Activated CD8-positive, alpha-beta memory T cell treated with anti-CD3 and anti-CD28 coated beads for 24 hours (primary cell): ENCODE measurements at places on chromosomes 7 and 10.

DNA sequence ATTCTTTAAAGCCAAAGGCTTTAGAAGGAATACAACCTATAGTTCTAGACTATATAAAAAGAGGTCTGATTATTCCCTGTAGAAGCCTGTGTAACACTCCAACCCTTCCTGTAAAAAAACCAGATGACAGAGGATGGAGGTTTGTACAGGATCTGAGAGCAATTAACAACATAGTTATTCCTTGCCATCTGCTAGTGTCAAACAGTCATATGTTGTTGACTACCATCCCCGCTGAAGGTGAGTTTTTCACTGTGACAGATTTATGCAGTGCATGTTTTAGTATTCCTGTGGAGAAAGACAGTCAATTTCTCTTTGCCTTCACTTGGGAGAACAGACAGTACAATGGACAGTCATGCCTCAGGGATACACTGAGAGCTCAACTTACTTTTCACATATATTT is 19.0 kb upstream of the SLC26A4 start:
- DNase-seq: no peak

DNA sequence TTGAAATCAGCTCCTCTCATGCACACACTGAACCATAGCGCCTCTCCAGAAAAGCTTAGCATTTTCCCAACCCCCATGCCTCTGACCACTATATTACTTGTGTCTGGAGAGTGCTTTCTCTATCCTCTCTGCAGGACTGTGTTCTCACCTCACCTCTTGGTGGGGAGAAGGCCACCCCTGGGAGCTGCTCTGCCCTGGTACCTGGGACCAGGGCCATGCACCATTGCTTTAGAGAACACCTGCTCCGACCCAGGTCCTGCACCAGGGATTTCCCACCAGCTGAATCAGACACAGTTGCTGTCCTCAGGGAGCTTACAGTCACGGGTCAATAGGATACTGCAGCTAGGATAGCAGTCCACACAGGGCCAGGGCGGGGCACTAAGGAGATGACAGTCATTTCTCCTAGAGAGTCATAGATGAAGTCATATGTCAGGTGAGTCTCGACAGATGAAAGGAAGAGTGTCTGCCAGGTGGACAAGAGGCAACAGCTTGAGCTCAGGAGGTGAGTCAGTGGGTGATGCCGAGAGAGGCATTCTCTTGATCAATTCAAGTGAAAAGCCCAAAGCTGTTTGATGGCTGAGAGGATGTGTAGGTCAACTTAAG is 619 bp upstream of the LMTK2 start:
- DNase-seq: no peak

- DNase-seq: no peak
Observed at GRCh38 chr7:104894726-104895521, 119.1 kb upstream of the KMT2E start.

DNA sequence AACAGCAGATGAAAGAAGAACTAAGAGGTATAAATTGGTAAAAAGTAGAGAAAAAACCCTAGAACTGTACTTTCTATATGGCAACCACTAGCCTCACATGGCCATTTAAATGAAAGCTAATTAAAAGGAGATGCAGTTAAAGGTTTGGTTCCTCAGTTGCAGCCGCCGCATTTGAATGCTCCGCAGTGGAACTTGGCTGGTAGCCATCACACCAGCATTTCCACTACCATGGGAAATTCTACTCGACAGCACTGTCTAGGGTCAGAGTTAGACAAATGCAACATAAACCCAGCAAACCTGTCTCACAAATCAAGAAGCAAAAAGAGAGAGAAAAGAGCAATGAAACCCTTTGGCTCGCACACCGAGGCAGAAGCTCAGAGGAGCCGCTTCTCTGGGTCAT is 29.7 kb downstream of the VIPR2 start:
- no peak for DNase-seq

GRCh38 chr7:101185258-101185839 is 5.3 kb upstream of the NAT16 start:
- no peak for DNase-seq

- DNase-seq: no peak
Observed at GRCh38 chr7:2009541-2010001, 223.2 kb downstream of the MAD1L1 start.

DNA sequence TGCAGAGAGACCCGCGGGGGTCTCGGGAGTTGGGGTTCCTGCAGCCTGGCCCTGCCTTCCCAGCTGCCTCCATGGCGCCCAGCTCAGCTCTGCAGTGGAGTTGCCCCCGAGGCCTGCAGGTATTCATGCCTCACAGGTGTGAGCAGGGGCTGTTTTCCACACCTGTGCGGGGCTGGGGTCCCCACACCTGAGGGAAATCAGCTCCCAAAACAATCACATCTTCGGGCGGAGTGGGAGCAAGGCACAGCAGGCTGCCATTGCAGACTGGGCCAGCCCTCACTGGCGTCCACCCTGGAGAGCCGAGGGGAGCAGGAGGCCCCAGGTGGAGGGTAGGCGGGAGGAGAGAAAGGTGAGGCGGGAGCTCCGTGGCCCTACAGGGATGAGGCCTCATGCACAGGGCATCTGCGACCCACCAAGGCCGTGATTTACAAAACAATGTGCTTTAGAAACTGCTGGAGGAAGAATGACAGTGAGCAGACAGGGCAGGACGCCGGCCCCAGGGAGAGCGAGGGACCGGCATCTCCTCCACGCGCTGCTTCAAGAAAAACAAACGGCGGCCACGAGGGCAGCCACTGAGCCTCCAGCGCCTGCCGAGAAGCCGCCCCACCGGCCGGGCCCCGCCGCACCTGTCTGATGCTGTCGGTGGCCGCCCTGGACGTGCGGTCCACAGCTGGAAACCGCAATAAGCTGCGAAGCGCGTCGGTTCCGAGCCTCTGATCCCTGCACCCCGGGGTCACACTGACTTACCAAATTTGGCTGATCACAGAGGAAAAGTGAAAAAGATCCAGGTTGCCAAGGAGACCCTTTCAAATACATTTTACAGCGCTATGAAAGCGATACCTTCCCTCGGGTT is 53.0 kb upstream of the PDGFA start:
- DNase-seq: no peak

- DNase-seq: no peak
Observed at GRCh38 chr10:62326176-62326575, 48.0 kb upstream of the ZNF365 start.

DNA sequence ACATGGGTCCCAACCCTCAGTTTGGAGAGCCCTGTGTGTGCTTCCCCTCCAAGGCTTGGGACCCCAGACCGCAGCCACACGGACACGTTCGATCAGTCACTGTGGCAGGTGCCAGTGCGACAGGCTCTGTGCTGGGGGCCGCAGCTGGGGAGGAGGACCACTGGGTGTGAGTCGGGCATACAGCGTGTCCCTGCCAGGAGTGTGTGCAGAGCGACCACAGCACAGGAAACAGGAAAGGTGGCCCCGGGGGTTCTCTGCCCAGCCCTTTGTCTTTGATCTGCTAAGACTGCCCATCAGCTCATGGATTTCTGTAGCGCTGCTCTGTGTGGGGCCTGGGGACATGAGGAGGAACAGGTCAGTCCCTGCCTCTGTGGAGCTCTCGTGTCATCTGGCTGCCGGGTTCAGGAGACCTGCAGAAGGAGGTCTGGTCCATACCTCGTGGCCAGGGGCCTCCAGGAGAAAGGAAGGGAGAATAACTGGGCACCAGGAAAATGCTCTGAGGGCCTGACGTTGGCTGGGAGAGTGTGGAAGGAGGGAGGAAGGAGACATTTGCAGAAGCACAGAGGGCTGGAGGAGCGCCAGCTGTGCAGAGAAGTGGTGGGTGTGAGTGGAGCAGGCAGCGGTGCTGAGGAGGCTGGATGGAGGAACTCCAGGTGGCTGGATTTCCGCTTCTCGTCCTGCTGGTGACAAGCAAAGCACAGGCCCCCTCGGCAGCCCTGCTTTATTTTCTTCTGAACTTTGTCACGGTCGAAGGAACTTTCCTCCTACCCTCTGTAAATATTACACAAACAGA is 4.1 kb downstream of the NUDT1 start:
- no peak for DNase-seq

GRCh38 chr10:11429439-11430052 is 181.9 kb downstream of the USP6NL start:
- DNase-seq: no peak

DNA sequence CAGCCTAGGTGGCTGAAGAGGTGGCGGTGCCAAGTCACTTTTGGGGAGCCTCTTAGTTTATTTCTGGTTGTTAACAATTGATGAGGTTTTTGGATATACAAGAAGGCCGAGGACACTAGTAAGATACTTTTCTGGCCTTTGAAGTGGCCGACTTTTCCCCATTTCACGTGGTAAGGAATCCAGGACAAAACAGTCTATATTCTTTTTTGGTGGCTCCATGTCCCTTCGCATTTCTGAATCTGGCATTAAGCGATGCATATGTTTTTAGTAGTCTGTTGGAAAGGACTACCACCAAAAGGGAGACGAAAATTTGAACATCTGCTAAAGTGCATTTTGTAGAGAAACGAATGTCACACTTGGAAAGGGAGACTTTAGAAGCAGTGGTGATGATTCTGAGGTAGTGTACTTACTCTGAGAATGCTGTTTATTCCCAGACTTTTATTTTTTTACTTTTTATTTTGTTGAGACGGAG is 1.5 kb downstream of the MLLT10 start:
- DNase-seq: peak; percentile 55

- no peak for DNase-seq
Observed at GRCh38 chr10:21508706-21509331, 16.7 kb downstream of the SKIDA1 start.

- peak; percentile 85 for DNase-seq
Observed at GRCh38 chr10:47264797-47265281, 35.2 kb upstream of the GDF10 start.

DNA sequence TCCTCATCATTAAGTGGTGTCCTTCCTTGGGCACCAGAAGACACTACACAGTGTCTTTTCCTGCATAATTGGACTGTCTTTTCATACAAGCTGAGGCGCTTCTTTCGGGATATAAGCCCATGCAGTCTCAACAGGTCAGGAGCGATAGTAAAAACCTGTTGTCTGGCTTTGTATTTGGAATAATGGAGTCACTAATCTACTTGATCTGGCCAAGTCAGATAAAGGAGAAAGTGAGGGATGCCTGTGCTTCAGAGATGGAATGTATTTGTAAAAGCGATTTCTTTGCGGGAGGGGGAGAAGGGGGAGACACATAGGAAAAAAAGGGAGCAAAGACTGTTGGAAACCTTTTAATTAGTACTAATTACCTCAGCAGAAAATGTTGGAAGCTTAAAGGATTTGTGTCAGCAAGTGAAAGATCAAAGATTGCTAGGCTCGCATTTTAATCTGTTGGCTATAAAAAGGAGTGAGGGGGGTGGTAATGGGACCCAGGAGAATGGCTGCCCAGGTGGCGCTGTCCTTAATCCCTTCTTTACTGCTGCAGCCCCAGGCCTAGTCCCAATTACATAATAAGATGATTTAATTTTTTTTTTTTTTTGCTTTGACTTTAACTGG is 581.4 kb downstream of the LRMDA start:
- DNase-seq: no peak

- no peak for DNase-seq
Observed at GRCh38 chr7:144388950-144389349, 14.5 kb downstream of the NOBOX start.

GRCh38 chr7:32217341-32218153 is 147.3 kb upstream of the PDE1C start:
- DNase-seq: no peak

DNA sequence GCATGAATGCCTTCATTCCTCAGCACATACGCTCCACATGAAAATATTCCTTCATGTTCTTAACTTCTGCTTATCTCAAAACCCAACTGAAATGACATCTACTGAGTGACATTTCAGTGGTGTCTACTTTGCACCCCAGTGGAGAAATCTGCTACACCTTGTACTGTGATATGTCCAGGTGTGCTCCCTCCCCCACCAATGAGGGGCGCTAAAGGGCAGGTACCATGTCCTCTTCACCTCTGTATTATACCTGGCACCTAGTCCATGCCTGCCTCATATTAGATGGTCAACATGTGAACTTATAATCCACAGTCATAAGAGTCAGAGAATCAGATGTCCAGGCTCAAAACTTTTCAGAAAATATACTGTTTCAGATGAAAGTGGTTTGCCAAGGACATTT is 2.1 kb downstream of the PAXIP1 start:
- DNase-seq: no peak

GRCh38 chr7:124643311-124643811 is 122.2 kb downstream of the GPR37 start:
- no peak for DNase-seq

GRCh38 chr7:107196834-107197610 is 28.2 kb downstream of the HBP1 start:
- DNase-seq: no peak

DNA sequence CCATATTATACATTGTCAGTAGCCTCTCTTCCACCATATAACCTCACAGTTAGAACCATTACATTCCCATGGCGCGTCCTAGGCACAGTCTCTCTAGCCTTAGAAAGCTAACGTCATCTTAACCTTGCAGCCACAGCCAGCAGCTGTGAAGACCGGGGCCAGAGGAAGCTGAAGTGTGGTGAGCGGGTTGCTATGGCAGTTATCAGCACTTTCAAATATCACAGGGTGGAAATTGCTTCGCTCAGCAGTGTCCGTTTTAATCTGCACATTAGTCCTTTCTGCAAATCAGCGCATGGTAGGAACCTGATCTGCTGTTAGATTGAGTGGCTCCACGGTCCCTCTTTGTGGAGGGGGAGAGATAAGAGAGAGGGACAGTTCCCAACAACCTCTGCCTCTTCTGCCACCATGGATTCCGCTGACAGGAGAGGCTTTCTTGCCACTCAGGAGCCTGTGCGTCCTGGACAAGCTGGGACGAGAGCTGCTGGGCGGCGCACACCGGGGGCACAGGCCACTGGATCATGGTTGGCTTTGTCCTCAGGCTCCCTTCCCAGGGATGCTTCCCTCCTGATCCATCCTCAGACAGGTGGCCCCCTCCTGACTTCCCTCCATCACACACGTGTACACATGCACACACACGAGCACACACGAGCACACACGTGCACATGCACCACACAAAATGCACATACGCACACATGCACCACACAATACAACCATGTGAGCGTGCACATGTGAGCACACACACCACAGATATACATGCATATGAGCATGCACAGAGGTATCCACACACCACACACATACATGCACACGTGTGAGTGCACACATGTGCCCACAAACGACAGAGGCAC is 93.8 kb downstream of the WDR37 start:
- peak; percentile 48 for DNase-seq

DNA sequence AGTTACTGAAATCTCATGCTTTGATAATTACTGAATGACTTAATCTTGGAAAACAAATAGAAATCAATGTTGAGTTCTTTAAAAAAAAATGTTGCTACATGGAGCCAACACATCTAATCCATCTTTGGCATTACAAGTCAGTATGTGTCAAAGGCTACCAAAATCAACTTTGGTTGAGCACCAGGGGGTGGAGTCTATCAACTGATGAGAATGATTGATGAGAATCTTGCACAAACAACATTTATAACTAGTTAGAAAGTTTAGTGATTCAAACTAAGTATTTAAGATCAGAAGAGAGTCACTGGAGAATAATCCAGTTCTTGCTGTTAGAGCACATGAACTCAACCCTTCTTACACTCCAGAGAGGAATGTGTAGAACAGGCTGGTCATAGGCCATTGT is 70.5 kb upstream of the LRRC17 start:
- no peak for DNase-seq

DNA sequence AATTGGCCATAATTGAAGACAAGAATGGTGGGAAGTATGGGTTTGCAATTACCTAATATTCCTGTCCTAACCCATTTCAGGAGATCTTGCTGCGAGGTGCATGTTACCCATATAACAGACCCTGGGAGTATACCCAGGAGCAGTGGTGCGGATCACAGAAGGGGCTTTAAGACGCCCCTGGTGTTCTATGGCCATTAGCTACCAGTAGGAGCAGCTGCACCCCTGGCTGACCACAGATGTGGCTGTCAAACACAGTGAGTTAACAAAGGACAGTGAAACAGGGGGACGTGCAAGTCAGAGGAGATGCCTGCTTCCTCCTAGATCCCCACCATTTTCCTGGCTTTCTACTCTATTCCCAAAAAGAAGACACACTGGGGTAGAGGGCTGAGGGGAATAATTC is 25.2 kb downstream of the AOC1 start:
- DNase-seq: no peak
